ENCODE measurements at places on chromosomes 2 and 18.

- no peak for DNase-seq
These were observed 110.4 kb downstream of the NCKAP5 start for GRCh38 chr2:133457861-133458260.

DNA sequence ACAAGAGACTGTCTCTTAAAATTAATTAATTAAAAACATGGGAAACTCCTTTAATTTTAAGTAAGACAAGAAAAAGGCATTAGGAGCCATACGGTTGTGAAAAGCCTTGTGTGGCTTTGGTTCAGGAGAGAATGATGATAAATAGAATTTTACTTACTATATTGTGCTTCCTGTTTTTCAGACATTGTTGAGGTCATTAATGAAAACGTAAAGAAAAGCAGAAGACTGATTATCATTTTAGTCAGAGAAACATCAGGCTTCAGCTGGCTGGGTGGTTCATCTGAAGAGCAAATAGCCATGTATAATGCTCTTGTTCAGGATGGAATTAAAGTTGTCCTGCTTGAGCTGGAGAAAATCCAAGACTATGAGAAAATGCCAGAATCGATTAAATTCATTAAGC, 10.7 kb upstream of the IL1RL2 start:
- no peak for DNase-seq

DNA sequence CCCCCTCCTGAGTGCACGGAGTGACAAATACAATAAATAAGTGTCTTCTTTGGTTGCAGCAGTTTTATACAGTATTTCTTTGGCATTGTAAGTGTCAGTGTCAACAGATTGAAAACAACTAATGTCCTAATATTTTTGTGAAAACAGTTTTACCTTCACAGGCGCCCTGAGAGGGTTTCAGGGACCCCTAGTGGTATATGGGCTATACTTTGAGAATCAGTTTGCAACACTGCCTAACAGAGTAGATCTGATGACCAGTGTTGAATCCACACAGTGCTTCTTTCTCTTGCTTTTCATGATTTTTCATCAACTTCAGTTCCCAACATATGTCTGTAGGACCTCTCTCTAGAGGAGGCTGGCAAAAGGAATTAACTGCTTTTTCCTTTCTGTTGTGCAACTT, 162.2 kb downstream of the PRPF40A start:
- DNase-seq: no peak

- no peak for DNase-seq
These were observed 65.8 kb downstream of the RBMS1 start for GRCh38 chr2:160427629-160428404.

DNA sequence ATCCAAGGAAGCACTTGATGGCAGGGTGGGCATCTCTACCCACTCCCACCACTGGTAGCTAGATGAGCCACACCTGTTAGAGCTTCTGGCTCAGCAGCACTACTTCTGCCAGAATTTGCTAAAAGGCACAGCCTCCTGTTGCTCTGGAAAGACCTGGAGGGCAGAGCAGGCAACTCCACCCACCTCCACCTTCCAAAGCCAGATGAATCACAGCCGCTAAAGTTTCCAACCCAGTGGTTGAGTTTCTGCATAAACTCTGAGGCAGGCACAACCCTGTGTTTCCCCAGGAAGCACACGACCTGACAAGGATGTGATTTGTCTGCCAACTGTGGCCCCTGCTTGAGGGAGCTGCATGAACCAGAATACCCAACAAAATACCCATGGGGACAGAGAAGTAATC, 111.6 kb upstream of the GCFC2 start:
- no peak for DNase-seq

- no peak for DNase-seq
These were observed 12.8 kb downstream of the PXDN start for GRCh38 chr2:1731447-1731962.

- DNase-seq: no peak
These were observed 201.4 kb upstream of the SIX2 start for GRCh38 chr2:45210462-45211195.

GRCh38 chr2:161417438-161418274, 1.6 kb downstream of the TBR1 start:
- no peak for DNase-seq

DNA sequence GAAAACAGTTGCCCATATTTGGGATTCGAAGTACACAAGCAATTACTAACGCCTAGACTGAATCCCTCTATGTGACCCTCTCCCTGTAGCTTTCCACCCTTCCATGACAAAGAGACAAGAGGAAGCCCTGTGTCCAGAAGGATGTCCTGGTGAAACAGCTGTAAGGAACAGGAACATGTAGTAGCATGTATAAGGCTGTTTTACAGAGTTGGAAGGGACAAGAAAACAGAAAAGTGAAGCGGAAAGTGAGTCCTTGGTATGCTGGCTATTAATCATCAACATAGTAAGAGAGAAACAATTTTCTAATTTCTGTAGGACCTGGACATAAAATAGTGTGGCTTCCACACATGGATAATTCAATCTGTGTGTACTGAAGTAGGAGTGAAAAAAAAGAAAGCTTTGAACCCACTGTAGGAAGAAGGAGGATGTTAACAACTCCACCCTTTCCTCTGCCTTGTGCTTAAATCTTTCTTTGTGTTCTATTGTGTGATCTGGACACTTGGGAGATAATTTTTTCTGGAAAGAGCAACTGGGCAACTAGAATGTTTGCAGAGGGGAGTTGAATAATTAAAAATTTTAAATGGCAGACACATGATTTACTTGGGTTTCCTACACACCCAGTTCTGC, 162.3 kb upstream of the ZSWIM2 start:
- no peak for DNase-seq

DNA sequence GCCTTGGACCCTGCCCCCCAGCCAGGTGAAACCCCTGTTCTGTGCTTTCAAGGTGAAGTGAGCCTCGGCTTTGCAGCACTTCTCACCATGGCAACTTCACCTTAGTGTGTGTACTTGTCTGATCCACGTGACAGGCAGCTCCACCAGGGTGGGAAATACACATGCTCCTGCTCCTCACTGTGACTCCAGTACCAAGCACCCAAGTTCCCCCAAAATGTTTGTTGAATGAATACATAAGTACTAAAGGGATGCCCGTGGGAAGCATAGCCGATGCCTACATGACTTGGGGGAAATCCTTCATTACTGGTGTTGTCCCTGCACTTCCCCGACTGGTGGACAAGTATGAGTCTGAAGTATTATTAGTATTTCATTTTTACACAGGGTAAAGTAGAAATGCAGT, 41.8 kb upstream of the GBX2 start:
- DNase-seq: no peak

DNA sequence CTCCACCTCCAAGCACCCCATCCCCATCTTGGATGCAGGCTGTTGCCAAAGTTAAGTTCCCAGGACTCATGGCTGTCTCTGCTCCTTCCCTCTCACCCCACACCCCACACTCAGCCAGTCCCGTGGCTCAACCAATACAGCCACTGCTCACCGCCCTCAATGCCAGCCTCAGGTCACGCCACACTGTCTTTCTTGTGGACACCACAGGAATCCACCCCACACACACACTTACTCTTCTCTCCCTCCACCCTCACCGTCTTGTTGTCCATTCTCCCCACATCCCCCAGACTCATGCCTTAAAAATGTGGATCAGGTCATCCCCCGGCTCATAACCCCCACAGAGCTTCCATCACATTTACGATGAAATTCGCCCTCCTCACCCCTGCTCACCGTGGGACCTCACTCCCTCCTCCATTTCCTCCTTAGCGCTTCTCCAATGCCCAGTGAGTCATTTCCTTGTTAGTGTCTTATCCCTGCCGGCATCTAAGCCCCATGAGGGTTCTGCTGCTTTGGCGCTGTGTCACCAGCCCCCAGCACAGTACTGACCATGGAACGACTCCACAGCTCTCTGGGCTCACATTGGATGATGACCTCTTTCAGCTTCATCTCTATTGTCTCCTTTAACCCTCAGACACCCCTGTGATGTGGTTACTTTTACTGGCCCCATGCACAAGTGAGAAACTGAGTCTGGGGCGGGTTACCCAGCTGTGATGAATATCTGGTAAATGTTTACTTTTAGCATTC, 13.8 kb downstream of the MLPH start:
- DNase-seq: no peak

- no peak for DNase-seq
These were observed 6.9 kb upstream of the GPR155 start for GRCh38 chr2:174493549-174494331.

Data from NCI-H1105 (cell line).